NCI-H1417 treated with DMSO at 0.1 percent for 48 hours (cell line): ENCODE measurements at places on chromosomes 2 and 18.

- no peak for DNase-seq
These were observed 4.9 kb upstream of the PDCD1 start for GRCh38 chr2:241863536-241863954.

GRCh38 chr2:42850016-42850805, 57.8 kb upstream of the HAAO start:
- DNase-seq: no peak

DNA sequence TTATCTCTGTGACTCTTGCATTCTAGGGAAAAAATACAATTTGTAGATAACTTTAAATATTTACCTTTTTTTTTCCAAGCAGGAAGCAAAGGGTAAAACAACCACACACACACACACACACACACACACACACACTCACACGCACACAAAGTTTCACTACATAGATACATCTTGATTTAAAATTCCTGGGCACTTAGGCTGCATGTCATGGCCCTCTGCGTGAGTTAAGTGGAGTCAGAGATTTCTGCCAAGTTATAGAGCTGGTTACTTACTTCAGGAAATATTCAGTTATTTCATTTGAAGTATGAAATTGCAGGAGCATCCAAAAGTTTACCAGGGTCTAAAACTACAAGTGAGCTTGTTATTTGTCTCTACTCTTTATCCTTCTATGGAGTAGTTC, 612.0 kb downstream of the IRS1 start:
- DNase-seq: no peak

- no peak for DNase-seq
These were observed 434.4 kb upstream of the RGPD4 start for GRCh38 chr2:107392241-107392704.

DNA sequence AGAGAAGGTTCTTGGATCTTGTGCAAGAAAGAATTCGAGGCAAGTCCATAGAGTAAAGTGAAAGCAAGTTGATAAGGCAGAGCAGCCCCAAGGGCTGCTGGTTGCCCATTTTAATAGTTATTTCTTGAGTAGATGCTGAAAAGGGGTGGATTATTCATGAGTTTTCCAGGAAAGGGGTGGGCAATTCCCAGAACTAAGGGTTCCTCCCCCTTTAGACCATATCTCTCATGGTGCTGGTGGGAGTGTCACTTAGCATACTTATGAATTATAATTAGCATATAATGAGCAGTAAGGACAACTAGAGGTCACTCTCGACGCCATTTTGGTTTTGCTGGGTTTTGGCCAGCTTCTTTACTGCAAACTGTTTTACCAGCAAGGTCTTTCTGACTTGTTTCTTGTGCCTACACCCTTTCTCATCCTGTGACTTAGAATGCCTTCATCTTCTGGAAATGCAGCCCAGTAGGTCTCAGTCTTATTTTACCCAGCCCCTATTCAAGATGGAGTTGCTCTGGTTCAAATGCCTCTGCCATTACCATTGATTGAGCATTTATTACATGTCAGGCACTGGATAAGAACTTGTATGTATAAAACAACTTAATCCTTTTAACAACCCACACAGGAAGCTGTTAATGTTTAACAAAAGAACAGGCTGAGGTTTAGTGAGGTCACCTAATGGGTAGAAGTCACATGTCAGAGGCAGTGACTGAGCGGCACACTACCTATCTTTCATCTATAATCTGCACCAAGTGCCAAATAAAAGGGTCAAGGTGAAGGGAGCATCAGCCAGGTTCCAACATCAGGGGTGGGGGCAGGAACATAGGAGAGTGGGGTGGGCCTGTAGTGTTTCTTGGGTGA, 250.9 kb downstream of the ICOS start:
- no peak for DNase-seq
